Stomach (tissue), 19 donors: ENCODE measurements at places on chromosomes 4 and X. TPM values are rescaled to one million over a fixed set of nuclear protein-coding genes. Genes with fewer than 3 reads are reported as not detected.

NEUROG2 gene
- total RNA-seq = not detected

FGF5 gene
- total RNA-seq = not detected

LUZP4 gene
- not detected for total RNA-seq

PHF8 gene
- total RNA-seq = 37.6 TPM

PPP4R3C gene
- total RNA-seq = not detected

ARR3 gene
- total RNA-seq = not detected

SPON2 gene
- total RNA-seq = 224 TPM

DNA sequence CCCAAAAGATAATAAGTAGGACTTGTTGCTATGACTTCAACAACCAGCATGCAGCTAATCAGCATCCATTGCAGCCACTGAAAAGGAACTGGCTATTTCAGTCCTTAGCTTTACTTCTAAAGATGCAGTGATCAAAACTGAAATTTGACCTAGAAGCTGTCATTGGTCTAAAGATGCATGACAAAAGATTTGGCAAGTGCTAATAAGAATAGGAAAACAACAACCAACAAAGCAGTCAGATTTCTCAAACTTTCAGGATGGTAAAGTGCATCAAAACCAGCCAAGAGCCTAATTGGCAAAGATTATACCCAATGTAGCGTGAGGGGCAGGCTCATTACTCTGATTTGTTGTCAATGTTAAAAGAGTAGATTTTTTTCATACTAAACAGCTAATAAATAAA is 77.1 kb upstream of the WDR17 start:
- DNase-seq = no peak

GRCh38 chr4:15778289-15779241 is at the start of gene CD38:
Gene CD38, plus strand, starts transcription at chr4:15778328. Its CDS starts 87 bp downstream, at chr4:15778415.
- peak; percentile 62 for DNase-seq

DNA sequence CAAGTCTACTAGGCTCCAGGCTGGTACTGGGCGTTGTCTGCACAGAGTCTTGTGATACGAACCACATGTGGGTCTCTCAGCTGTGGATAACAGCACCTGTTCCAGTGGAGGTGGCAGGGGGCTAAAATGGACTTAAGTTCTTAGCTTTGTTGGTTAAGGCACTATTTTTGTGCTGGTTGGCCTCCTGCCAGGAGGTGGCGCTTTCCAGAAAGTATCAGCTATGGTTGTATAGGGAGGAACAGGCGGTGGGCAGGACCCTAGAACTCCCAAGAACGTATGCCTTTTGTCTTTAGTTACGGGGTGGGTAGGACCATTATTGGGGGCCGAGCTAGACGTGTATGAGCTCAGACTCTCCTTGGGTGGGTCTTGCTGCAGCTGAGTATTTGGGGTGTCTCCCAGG is 1138.4 kb downstream of the PCDH19 start:
- no peak for DNase-seq

- DNase-seq = no peak
Observed at GRCh38 chr4:39649639-39650265, 11.1 kb upstream of the SMIM14 start.

DNA sequence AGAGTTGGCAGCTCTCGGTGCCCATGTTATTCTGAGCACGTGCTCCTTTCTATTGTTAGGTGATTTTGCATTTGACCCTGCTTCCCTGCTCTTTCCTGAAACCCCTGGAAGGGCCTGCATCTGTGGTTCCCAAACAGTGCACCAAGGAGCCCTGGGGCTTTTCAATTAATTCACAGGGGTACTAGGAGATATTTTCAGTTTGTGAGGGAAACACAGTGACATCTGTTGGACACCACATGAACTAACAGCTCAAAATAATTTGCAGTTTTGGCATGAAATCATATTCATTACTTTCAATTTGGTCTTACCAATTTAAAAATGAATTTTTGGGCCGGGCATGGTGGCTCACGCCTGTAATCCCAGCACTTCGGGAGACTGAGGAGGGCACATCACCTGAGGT is 156.6 kb downstream of the GATB start:
- no peak for DNase-seq

DNA sequence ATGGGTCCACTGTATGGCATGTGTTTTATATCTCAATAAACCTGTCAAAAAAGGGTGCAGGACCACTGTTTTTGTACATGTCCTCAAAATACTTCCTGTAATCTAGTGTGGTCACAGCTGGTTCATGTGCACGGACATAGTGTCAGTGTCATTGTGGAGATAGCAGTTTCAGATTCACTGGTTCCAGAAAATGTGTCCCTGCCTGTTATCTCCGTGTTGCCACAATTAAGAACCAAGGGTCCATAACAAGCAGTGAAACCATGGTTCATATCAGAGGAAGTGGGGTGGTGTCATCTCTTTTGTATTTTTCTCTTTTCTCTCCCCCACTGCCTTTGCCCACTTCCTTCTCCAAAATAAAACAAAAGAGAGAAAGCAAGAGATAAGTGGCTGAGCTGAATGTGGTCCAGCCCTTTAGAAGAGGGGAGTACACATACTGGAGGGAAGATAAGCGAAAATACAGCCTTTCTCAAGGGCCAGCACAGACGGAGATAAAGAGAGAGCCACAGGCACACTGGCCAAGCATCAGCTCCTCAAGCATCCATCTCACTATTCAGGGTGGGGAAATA is 51.2 kb downstream of the TBL1X start:
- DNase-seq = no peak

DNA sequence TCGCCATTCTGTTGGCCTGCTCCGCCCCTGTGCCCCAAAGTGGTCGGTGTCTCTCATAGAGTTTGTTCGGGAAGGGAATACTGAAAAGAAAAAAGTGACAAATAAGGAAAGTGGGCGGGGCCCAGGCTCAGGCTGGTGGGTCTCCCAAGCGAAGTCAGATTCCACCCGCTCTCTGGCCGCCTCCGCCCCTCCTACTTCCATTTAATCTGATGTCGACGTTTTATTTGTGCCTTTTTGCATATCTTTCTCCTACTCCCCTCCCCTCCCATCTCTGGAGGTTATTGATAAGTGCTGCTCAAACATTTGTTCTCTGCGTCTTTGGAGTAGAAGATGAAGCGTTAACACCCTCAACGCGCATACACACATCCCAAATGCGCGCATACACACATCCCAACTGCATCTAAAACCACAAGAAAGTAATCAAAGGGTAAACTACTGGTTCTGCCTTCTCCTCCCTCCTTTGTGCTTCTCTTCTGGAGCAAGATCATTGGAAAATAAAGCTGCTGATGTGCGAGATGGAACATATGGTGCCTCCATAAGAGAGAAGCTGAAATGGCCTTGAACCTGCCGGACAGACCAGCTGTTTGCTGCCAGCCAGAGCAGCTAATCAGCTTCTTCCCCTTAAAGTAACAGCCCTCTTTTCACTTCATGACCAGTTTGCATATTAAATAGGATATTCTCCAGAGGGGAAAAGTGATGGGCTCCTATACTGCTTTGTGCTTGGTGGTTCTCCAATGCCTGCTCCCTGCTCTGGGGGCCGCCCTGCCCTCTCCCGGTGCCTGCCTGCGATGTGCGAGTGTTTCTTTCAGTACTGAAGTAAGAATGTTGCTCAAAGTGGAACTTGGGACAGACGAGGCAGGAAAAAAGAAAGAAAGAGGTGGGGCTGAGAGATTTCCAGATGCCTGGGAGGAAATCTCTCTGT is 3.1 kb downstream of the MAMLD1 start:
- no peak for DNase-seq

GRCh38 chr4:122652379-122652778 is 31.5 kb upstream of the IL21 start:
- peak; percentile 58 for DNase-seq

- DNase-seq = peak; percentile 83
Observed at GRCh38 chr4:99946356-99947189, at the start of gene DNAJB14. Gene DNAJB14, minus strand, starts transcription at chr4:99946618. Its CDS starts 47 bp downstream, at chr4:99946571.

- no peak for DNase-seq
Observed at GRCh38 chrX:40864972-40865371, 129.6 kb upstream of the MED14 start.

DNA sequence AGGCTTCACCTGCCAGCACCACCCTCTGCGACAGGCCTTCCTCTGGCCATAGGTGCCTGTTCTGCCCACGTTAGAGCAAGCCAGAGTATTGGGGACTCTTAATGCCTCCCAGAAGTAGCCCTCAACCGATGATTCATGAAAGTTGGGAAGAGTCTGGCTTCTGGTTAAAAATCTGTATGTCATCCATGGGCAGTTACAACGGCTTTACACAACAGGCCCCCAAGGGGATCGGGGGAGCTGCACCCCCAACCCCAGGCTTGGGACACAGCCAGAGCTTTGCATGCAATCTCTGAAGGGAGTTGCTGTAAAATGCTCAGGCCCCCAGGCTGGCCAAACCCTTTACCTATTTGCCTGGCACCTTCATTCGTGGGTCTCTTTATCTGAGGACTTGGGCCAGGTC is 5.4 kb upstream of the CYTL1 start:
- DNase-seq = no peak

DNA sequence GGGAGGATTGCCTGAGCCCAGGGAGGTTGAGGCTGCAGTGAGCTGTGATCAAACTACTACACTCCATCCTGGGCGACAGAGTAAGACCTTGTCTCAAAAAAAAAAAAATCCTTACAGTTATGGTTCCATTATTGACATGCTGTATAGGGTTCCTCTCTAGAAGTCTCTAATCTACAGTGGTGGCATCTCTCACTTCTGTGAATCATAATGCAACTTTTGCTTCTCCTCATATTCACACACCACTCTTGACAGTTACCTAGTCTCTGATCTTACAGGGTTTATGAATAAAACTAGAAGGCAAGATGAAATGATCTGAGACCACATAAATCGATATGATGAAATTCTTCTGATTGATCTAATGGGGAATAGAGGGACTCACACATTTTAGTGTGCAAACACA is 40.6 kb downstream of the DOCK11 start:
- no peak for DNase-seq

DNA sequence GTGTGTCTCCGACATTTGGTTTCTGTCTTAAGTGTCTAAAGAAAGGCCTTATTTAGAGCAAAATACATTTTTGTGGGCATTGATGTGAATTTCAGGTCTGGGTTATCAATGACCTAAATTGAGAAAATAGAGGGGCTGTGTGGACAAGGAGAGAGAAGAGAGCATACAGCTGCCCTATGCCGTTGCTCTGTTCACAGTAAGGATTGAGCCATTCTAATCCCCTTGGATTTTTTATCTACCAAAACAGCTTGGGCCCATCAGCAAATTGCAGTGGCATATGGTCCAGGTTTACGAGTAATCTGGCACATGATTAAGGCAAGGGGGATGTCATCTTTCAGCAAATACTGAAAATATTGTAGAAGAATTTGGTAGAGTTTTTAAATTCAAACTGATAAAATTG is 210.2 kb downstream of the ANTXR2 start:
- DNase-seq = no peak

GRCh38 chr4:7607156-7607910 is 172.6 kb upstream of the PSAPL1 start:
- peak; percentile 55 for DNase-seq

GRCh38 chr4:183181081-183181480 is 82.0 kb downstream of the WWC2 start:
- DNase-seq = no peak

- no peak for DNase-seq
Observed at GRCh38 chrX:68659385-68659784, 11.9 kb downstream of the STARD8 start.

DNA sequence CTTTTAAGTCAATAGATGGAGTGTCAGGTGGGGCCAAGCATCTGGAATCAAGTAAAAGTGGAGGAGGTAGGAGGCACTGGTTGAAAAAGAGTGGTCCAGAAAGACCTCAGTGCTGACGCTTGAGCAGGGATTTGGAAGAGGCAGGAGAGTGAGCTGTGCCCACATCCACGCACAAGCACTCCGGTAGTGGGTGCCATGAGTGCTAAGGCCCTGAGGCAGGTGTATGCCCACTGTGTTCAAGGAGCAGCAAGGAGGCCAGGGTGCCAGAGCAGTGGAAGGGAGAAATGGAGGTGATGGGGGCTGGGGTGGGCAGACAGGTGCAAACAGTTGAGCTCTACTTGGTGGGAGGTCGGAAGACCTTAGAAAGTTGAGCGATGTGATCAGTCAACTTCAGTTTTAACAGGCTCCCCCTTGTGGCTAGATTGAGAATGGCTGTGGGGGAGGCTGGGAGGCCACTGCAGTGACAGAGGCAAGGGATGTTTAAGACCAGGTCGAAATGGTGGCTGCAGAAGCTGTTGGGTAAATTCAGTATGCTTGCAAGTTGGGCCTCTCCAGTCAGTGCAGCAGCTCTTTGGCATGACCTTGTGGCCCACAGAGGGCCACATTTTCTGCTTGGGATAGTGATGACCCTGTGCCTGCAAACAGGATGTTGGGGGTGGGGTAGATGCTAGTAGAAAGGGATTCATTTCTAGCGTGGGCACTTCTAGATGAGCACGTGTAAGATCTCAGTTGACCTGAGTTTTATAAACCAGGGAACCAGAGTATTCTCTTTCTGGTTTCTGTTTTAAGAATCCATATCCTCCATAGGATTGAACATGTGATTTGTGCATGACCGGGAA is 12.7 kb downstream of the TKTL1 start:
- peak; percentile 70 for DNase-seq

GRCh38 chrX:13659063-13659462 is 6.1 kb downstream of the TCEANC start:
- DNase-seq = no peak

- no peak for DNase-seq
Observed at GRCh38 chrX:107571296-107571998, 56.9 kb upstream of the PRPS1 start.

- DNase-seq = no peak
Observed at GRCh38 chr4:100428051-100428450, 89.8 kb downstream of the EMCN start.
